ENCODE measurements at places on chromosomes 11 and 22. TPM values are rescaled to one million over a fixed set of nuclear protein-coding genes. Genes with fewer than 3 reads are reported as not detected.

GRCh38 chr22:25420471-25420924, 144.0 kb upstream of the GRK3 start:
- DNase-seq, result no peak

DNA sequence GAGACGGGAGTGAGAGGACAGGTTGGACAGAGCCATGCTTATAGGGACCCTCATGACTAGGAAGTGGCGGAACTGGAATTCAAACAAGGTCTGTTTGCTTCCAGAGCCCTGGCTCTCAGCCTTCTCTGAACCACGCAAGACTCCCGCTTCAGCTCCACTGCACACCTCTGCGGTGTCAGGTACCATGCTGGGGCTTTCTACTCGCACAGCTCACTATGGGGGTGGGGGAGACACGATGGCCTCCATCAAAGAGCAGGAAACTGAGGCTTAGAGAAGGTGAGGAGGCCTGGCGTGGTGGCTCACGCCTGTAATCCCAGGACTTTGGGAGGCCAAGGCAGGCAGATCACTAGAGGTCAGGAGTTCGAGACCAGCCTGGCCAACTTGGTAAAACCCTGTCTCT, 14.2 kb downstream of the SUN2 start:
- DNase-seq, result no peak

- DNase-seq, result no peak
Measured at GRCh38 chr11:83441171-83441570, 155.0 kb upstream of the CCDC90B start.

DNA sequence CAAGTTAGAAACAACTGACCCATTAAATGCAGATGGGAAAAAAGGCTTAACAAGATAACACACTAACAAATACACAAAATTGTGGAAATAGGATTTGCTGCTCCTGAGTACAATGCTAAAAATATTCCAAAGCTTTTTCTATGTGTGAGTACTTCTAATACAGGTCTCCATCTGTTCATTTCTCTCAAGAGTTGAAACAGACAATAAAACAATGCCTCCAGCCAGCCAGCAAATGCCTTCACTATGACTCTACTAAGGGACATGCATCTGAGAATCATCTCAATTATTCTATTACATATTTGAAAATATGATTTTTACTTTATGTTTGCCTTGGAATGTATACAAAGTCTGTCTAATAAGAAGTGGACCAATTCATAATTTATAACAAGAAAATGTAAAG, 119.0 kb downstream of the CADM1 start:
- no peak for DNase-seq

DNA sequence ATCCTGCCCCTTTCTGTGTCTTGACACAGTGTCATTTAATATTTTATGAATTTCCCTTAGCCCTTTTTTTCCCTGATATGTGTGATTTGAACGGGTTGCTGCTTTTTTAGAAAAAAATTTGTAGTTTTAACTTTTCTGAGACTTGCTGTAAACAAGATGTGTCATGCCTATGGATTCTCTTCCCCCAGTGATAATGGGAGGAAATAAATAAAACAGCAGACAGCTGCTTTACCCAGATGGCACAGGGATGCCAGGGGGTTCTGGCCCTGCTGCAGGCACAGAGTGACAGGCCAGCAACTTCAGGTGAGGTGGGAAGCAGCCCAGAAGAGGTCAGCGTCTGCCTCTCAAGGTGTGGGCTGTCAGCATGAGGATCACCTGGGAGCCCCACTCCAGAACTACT, 266.9 kb downstream of the KIRREL3 start:
- DNase-seq, result no peak

DNA sequence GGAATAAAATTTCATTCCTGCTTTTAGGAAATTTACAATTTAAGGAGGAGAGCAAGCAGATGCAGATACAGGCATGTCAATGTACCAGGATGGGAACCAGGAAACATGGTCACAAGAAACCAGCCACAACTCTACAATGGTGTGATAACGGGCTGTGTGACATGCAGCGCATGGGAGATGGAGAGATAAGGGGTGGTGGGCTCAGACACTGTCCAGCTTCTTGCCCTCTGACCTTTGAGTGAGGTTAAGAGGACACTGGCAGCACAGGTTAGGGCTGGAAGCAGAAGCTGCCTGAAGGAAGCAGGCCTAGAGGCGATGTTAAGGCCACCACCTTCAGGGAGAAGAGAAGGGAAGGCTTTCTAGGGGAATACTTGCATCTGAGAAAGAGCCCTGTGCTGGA, 2.3 kb upstream of the SORL1-AS1 start:
- no peak for DNase-seq

DNA sequence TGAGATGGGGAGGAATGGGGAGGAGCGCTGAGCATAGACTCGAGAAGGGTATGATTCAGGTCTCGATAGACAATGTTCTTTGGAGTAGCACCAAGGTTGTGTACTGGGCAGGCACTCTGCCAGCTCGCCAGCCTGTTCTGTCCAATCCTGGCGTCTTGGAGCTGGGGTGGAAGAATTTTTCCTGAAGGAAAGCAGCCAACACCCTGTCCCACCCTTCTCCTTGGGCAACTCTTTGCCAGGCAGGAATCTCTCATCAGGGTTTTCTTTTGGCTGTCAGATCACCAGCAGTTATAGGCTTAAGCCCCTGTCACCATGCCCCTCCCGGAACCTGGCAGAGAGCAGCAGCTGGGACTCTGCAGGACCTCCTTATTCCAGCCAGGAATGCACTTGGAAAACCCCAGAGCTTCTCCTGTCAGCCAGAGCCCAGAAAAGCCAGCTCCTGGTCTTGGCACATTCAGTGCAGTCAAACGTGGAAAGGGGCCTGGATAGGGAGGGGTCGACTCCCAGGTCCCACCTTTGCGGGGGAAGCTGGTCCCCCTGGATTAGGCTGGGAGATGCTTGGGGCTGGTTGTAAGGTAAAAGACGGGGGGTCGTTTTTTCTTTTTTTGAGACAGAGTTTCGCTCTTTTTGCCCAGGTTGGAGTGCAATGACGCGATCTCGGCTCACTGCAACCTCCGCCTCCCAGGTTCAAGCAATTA, 14.4 kb upstream of the SPTBN2 start:
- DNase-seq, result no peak

- DNase-seq, result no peak
Measured at GRCh38 chr11:88059326-88059725, 115.9 kb downstream of the RAB38 start.

GRCh38 chr22:24548812-24549211, 6.1 kb downstream of the GUCD1 start:
- DNase-seq, result no peak

DNA sequence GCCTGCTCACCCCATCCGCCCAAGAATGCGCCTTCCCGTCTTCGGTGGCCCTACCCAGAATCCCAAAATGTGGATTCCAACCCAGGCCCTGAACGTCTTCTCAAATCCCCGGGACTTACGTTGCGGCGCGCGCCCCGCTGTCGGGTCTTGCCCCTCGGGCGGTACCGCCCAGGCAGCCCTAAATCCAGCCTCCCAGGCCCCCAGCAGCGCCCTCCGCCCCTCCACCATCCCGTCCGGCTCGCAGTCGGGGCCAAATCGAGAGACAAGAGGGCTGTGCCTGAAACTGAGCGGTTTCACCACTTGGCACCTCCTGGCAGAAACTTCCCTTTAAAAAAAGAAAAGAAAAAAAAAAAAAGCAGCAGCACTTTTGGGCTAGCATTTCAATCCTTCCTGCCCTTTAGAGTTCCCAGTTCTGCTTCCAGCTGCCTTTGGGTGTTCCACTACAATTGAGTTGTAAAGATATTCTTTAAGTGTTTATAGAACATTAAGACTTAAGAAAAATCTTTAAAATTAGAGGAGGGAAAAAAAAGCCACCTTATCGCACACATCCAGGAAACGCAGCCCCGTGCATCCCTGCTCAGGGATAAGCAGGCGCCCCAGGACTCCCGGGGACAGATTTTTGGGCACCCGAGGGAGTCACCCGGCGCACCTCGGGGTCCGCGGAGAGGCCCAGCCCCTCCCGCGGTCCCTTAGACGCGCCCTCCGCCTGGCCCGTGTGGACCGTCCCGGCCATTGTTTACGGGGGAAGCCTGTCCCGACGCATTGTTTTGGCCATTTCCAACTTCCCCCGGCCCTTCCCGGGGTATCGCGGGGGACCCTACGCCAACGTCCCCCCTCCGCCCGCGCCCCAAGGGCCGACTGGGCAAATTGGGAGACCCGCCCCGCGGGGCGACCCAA, 57.6 kb downstream of the KCNJ4 start:
- peak; percentile 76 for DNase-seq

DNA sequence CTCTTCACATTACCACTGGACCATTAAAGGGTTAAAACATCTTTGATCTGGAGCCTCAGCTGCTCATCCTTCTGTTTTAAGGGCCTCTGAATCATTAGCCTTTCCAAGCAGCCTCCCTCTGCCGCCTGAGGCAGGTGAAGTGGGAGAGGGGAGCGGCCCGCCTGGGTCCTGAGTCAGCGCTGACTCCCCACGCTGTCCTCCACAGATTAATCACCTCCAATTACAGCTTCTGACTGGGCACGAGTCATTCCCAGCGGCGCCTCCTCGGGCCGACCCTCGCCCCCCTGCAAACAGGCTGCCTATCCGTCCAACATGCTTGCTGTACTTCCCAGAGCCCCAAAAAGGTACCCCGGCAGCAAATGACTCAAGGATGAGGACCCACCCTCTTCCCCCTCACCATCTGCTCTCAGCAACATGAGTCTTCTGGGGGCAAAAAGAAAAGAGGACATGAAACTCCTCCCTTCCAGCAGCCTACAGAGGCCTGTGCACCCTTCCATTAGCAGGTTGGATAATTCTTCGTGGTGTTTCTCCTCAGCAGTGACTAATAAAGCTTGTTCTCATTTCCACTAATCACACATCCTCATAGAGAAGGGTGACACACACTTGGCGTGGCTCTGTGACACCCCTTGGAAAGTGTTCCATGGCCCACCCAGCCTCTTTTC, 44.3 kb upstream of the JAM3 start:
- no peak for DNase-seq

GRCh38 chr11:67389477-67389876, 2.3 kb upstream of the RAD9A start:
- DNase-seq, result peak; percentile 87

The CCDC89 gene
- total RNA-seq, result 0.14 TPM

The BATF2 gene
- 0.09 TPM for total RNA-seq

GRCh38 chr11:78379039-78379670, 38.5 kb downstream of the GAB2 start:
- DNase-seq, result peak; percentile 65

DNA sequence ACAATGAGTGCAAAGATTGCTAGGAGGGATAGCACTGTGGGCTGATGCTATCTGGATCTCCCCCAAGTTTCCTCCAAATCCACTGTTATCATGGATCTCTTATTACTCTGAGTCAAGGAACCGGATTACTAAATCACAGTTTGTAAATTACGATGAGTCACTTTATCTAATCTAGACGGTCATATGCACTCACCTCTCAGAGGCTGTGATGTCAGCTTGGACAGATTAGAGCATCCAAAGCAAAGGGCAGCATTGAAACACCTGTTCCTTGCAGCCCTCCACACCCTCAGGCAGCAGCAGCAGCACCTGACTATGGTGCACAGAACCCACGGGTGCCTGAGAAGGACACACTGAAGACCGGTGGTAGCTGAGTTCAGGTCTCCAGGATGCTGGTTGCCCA, 14.0 kb upstream of the POU2AF1 start:
- no peak for DNase-seq

- DNase-seq, result no peak
Measured at GRCh38 chr11:7525424-7525823, 11.6 kb downstream of the PPFIBP2 start.

DNA sequence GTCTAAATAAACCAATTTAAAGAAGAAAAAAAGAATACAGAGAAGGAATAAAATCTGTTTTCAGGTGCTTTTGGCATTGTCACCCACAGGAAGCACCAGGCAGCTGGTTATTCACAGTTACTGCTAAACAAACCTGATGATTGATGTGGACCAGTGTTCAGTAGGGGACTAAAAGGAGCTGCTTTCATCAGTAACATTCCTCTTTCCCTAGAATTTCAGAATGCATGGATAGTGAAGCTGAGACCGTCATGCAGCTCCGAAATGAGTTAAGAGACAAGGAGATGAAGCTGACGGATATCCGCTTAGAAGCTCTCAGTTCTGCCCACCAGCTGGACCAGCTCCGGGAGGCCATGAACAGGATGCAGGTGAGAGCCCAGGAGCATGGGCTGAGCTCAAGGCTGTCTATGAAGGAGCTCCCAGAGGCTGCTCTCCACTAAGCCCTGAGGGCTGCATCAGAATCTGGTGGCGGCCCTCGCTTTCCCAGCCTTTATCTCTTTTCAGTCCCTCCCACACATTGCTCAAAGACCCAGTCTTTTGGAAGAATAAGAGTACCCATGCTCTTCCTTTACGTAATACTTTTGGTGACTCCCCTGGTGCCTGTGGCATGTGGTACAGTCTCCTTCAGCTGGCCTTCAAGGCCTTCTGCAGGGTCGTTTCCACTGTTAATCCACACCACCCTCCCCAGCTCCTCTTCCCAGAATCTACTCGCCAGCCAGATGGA, 69.5 kb downstream of the DBX1 start:
- DNase-seq, result no peak

DNA sequence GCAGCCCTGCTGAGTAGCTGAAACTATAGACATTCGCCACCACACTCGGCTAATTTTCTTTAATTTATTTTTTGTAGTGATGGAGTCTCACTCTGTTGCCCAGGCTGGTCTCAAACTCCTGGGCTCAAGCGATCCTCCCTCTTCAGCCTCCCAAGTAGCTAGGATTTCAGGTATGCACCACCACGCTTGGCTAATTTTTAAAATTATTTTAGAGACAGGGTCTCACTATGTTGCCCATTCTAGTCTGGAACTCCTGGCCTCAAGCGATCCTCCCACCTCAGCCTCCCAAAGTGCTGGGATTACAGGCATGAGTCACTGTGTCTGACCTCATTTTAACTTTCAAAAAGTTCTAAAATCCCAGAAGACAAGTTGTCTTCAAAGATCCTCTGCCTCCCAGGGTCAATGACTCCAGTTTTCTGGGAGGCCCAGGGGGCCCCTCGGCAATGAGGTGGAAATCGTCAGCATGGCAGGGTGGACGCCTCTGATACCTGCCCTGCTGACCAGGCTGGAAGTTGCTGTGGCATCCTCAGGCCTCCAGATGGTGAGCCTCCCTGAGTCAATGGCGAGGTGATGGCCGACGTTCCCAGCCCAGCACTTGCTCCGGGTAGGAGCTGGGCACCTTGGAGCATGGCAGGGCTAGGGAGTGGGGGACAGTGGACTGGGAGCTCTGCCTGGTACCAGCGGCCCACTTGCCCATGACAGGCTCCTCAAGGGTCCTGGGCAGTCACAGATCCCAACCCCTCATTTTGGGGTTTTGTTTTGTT, 31.1 kb downstream of the RPL3 start:
- DNase-seq, result no peak

The NPTXR gene
- total RNA-seq, result 0.98 TPM

- DNase-seq, result no peak
Measured at GRCh38 chr11:12245091-12245490, 132.3 kb upstream of the PARVA start.
